ENCODE measurements at places on chromosomes 6 and 20.

DNA sequence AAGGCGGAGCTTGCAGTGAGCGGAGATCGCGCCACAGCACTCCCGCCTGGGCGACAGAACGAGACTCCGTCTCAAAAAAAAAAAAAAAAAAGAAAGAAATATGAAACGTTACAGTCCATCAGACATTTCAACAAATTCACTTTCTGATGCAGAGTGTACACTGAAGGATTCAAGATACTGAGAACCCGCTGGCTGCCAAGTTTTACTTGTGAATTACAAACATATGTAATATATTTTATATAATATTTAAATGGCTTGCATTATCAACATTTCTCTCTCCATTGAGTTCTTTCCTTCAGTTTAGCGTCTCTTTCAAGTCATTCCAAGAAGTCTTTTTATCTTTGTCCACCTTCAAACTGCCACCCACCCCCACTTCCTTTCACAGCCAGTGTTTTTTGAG, 240.9 kb upstream of the RNF217 start:
- DNase-seq = no peak

GRCh38 chr6:152160346-152160745, 352.9 kb downstream of the ESR1 start:
- DNase-seq = no peak

DNA sequence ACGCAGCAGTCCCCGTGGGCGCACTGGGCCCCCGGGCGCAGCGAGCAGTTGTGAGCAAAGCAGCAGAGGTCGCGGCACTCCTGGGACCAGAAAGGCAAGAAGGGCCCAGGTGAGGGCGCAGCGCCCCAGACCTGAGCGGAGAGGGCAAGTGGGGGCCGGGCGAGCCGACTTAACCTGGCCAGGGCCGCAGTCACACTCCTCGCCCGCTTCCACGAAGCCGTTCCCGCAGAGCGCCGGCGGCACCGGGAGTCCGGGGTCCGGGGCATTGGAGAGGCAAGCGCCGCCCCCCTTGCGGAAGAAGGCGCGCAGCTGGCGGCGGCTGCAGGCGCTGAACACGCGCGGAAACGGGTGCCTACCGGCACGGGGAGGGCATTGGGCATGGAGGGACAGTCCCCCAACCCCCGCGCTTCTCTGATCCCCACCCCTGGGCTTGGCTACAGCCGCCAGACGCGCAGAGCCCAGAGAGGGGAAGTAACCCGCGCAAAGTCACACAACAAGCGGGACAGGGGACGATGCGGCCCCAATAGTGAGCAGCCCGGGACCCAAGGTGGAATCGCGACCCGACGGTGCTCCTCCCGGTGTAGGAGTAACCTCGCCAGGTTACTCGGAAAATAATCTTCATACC, 9.2 kb downstream of the ADAM33 start:
- no peak for DNase-seq

DNA sequence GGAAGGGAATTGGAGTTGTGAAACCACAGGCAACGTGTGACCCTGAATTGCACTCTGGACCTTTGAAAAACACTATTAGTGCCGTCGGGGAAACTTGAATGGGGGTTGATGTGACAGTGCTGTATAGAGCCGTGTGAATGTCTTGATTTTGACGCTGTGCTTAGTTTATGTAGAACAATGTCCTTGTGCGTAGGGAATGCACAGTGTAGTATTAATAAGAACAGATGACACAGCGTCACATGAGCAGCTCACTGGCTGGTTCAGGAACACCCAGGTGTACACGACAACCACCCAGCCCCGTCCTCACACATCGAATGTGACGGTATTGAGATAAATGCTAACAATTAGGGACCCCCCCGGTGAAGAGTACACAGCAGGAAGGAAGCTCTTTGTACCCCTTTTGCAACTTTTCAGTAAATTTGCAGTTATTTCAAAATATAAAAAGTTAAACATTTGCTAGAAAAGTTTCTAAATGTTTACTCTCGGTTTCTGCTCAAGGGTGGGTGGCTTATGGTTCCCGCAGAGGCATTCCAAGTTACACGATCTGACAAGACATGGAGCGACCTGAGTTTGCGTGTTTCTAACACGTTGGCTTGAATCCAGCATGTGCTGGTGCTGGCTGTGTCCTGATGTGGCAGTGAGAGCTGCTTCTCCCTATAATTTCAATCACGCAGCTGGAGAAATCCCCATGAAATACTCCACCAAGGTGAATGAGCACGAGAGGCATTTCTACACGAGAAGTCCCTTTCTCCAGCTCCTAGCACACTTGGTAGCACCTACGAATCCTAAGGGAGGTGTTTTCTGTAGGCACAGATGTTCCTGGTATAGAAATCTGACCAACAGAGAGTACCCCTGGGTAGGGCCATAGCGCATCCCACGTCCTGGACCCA, 208.0 kb upstream of the EXOC2 start:
- no peak for DNase-seq

DNA sequence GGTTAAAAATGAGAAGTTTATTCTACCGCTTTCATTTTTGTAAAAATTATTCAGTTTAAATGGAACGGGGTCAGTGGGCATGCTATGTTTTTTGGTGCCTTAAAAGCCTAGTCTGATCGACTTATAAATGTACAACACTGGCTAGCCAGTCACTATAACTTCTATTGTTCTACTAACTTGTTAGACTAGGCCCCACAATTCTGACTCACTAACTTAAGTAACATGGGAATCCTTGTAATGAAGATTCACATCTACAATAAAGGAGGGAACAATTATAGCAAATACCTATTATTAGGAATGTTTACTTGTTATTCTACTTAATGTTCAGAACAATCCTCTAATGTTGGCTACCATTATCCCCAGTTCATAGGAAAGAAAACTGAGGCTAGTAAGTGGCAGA, 28.5 kb downstream of the REPS1 start:
- no peak for DNase-seq

- DNase-seq = no peak
Measured at GRCh38 chr6:151008425-151008824, 142.9 kb downstream of the MTHFD1L start.

GRCh38 chr6:24536466-24536865, 41.7 kb downstream of the ALDH5A1 start:
- DNase-seq = no peak

- no peak for DNase-seq
Measured at GRCh38 chr6:151109361-151109760, 130.4 kb upstream of the AKAP12 start.

GRCh38 chr6:129785047-129785755, 75.2 kb upstream of the ARHGAP18 start:
- no peak for DNase-seq

- DNase-seq = no peak
Measured at GRCh38 chr20:11497545-11497944, 420.1 kb upstream of the BTBD3 start.

GRCh38 chr20:33313686-33314314, 30.8 kb downstream of the BPIFB1 start:
- DNase-seq = no peak

- no peak for DNase-seq
Measured at GRCh38 chr6:143555071-143555492, 43.6 kb upstream of the FUCA2 start.

- no peak for DNase-seq
Measured at GRCh38 chr6:30591008-30591407, 19.8 kb downstream of the ABCF1 start.

DNA sequence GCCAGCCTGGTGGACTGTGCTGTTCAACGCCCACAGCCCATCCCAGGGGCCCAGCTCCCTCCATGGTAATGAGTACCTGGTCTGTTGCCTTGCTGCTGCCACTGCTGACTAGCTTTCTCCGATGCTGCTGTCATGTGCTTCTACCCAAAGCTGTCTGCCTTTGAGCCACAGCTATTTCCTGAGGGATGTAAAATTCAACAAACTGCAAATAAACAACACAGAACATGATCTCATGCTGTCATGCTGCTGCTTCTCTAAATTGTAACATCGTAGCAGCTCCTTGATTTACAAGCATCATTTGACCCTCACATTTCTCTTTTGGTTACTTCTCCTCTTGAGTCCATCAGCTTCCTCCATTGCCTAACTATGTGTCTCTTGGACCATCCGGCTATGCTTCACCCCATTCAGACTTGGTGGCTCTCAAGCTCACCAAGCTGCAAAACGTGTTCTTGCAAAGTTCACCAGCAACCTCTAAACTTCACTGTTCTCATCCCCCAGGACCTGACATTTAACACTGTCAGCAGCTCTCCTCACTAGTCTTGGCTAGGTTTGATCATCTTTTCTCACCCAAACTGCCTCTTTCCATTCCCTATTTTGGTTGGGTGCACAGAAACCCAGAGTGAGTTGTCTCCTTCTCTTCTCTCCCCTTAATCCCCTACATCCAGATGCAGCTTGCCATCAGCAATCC, 54.6 kb downstream of the FYN start:
- DNase-seq = no peak

GRCh38 chr6:168517742-168518347, 76.9 kb downstream of the SMOC2 start:
- no peak for DNase-seq

DNA sequence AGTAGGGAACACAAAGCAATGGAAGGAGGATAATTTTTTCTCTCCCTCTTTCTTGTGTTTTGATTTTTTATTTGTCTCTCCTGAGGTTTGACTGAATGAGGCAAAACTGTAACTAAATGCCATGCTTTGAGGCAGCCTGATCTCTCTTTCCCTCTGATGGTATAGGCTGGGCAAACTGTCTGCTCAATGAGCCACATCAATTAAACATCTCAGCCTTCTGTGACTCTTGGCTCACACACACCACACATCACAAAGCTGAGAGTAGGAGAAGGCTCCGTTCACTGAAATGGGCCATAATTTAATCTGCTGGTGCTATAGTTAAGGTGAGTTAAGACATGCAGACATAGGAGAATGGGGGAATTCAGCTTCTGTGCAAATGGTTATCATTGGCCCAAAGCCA, 28.1 kb upstream of the SCGN start:
- no peak for DNase-seq

GRCh38 chr20:43603124-43603523, 12.4 kb downstream of the IFT52 start:
- DNase-seq = no peak

DNA sequence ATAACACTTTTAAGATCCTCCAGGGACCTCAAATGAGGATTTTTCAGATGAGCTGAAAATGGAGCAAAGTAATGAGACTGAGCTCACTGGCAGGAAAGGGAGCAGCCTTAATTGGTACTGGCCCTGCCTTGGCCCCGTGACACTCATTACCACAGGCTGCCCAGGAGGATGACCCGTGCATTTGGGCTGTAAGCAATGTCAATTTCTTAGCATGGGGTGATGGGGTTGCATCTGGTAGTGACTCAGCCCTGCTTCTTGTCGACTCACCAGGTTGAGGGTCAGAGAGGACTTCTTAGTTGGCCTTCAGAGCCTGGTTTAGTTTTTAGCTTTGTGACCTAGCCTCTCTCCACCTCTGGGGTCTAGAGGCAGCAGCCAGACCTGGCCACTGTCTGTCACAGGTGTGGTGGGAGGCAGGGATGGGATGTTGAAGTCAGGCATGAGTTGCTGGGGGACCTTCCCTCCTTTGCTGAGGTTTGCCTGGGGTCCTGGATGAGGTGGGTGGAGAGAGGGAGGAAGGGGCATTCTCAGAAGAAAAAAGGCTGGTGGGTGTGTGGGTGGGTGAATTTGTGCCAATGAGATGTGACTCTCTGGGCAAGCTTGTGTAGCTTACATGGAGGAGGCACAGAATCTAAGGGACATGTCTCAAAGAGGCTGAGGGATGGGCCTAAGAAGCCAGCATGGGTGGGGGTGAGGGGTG, 25.9 kb upstream of the EPB41L1 start:
- DNase-seq = no peak

DNA sequence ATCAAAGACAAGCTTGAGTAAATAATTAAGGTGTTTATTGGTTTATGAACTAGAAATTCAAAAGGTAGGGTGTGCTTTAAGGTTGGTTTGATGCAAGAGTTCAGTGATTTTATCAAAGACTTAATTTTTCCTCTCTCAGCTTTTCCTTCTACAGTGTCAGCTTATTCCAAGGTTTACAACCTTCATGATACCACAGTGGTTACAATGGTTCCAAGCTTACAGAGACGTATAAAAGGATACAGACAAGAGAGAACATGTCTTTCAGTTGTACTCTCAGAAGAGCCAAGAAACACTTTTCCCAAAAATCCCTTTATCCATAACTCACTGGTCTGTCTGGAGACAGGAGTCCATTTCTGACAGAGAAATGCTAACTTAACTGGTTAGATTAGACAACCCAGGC, 93.5 kb upstream of the LOC128125822 start:
- no peak for DNase-seq

DNA sequence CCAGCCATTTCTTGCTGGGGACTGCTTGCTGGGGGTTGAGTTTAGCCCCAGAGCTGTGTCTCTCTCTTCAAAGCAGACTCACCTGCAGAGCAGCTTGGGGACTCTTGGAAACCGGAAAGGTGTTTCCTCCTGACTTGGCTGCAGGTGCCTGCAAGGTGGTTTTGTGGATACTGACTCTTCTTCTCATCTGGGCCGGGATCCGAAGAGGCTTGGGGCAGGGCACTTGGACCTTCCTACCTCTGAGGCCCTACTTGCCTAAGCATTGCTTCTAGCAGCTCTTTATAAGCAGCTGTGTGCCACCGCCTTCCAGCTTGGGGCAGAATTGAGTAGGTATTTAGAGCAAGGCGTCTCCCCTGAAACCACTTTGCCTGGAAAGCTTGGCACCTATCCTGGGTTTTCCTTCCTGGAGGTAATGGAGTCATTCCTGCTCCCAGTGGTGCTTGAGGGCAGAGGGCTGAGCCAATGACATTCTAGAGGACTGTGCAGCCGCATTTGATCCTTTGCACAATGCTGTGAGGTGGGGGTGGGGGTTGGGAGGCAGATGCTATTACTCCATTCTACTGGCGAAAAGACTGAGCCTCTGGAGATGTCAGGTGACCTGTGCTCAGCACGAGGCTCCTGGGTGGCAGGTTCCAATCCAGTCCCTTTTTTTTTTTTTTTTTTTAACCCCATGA, 3.4 kb upstream of the CTSZ start:
- no peak for DNase-seq

DNA sequence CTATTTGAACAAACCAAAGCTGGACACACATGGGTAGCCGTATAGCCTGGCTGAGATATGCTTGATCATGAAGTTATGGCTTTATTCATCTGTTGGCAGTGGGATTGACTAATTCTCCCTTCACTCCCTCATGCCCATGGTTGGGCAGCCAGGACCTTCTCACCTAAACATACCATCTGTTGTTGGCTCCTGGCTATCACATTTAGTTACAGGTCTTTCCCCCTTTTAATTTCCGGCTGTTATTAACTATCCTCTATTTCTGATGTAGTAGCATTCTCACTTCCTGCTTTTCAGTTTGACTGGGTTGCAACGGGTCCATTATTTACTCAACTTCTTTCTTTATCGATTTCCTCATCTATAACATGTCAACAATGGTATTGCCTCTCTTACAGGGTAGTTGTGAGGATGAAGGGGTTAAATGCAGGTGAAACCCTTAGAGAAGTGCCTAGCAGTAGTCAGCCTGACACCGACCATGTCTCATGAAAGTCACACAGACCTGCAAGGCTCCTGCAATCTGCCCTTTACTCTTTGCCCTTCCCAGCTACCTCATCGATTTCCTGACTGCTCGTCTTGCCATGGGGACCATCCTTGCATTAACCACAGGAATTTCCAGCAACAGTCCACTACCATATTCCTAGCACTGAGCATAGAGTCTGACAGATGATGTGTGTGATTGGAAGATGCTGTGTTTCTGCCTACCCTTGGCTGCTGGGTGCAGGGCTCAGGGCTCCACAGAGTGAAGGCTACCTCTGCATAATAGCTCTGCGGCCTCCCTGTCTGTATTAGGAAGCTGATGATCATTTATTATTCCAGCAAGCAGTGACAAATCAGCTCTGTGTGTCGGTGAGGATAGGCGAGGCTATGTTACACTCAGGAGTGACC, 42.2 kb downstream of the PPP1R14C start:
- DNase-seq = no peak

- DNase-seq = no peak
Measured at GRCh38 chr6:13881621-13882165, 43.1 kb upstream of the RNF182 start.
